ENCODE measurements at places on chromosomes 5 and 9.

GRCh38 chr9:133716564-133717112 lies 21.5 kb downstream of the SARDH start:
- DNase-seq = no peak

- DNase-seq = no peak
These were observed 28.8 kb downstream of the PDE4D start for GRCh38 chr5:59864718-59865117.

GRCh38 chr9:121778252-121779225 lies 127.1 kb downstream of the DAB2IP start:
- peak; percentile 94 for DNase-seq

DNA sequence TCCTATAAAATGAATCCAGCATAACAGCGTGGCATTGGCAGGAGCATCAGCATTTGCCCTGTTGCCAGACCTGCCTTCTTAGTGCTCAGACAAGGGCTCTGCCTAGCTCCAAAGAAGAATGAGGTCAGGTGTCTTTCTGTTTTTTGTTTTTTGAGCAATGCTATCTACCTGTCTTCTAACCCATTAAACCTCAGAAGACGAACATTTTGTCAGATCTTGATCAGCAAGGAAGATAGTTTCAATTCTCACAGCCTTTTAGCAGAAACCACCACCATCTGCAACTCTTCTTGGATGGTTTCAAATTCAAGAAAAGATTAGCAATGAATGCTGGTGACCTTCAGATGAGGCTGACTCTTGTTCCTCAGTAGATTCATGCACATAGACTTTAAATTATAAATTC lies 103.5 kb upstream of the IQGAP2 start:
- no peak for DNase-seq

GRCh38 chr9:68545033-68545705 lies 4.5 kb upstream of the TMEM252 start:
- DNase-seq = no peak

Measured in cerebellar cortex (tissue), 1 donor.